ENCODE measurements at places on chromosomes 13 and 19.

GRCh38 chr13:28574617-28575142 is 79.8 kb upstream of the FLT1 start:
- DNase-seq = no peak

GRCh38 chr13:107231944-107232343 is 664.0 kb upstream of the ARGLU1 start:
- DNase-seq = no peak

DNA sequence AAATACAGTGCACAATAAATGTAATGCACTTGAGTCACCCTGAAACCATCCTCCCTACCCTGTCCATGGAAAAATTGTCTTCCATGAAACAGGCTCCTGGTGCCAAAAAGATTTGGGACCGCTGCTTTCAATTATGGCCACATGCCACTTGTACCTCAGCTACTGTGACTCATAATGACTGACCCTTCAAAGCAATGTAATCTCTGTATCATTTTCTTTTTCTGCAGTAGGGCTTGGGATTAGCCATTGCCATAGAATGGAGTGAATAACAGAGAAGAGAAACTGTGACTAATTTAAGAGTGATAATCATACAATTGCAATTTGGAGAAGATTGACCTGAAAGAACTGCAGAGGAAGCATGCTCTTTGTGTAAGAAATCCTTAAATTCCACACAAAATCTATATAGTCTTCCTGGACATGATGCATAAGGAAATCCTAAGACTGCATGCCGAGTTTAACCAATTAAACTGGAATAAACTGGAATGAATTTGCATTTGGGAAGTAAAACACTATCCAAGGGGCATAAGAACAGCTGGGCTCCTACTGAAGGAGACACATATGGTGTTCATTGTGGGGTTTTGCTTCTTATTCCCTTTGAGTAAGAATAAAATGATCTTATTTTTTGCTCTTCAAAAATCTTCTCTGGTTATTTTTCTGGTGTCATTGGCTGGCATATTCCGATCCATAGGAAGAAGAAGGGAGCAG is 59.5 kb upstream of the SLC7A1 start:
- DNase-seq = no peak

GRCh38 chr13:49690133-49690994 is 922 bp downstream of the EBPL start:
- DNase-seq = no peak

GRCh38 chr13:108083056-108083455 is 132.3 kb downstream of the LIG4 start:
- no peak for DNase-seq

- DNase-seq = no peak
Measured at GRCh38 chr13:41231786-41232185, 31.6 kb downstream of the MTRF1 start.

DNA sequence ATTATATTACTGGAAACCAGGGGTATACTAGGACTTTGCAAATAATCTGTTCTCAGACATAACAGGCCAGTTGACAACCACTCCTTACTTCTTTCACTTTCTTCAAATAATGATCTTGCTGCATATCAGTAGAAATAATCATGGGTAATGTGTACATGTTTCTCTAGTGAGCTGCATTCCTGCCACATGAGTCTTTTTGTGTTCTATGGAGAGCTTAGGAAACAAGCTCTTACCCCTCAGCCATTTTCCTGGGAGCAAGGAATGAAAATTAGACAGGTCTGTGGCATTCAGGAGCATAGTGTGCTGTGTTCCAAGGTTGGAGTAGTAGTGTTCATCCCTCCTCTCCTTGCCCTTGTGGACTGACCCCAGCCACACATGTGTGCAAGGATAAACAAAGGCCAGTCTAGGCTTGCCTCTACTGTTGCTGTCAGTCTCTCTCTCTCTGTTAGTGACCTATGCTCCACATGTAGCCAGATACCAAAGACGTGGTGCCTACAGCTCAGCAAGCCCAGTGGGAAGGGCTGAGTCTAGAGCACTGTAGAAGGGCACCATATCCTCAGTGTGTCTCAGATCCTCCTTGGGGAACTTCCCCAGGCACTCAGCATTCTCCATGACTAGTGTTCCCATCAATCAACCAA is 11.5 kb upstream of the OXGR1 start:
- DNase-seq = no peak

- DNase-seq = no peak
Measured at GRCh38 chr19:58460039-58460438, 6.8 kb upstream of the ZNF324 start.

- no peak for DNase-seq
Measured at GRCh38 chr19:43337737-43338136, 15.7 kb upstream of the CD177 start.

DNA sequence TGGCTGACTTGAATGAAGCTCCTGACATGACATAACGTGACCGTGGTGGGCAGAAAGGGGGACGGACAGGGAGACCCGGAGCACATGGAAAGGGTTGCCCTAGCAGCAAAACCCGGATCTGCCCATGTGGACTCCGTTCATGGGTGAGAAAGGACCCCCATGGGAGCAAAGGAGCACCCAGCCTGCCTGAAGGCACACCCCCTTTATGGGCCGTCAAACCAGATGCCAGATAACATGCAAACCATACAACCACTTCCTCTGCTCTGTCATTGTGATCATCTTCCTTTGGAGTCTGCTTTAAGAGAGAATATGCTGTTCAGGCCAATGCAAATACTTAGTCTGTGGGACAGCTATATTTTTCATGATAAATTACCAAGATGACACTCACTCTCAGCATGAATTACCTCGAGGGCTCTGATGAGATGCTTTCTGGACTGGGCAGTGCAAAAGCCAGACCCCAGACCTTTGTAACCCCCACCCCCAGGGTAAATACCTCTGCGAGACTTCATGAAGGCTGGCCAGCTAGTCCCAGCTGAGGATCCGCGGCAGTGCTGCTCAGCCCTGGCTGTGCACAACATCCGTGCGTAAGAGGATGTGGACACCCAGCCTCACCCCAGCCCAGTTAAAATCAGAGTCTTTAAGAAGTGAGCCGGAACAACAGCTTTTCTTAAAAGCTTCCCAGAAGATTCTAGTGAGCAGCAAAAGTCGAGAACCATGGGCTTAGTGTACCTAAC is 126.6 kb downstream of the USP12 start:
- no peak for DNase-seq

GRCh38 chr13:105272660-105273631 is 1262.5 kb downstream of the EFNB2 start:
- no peak for DNase-seq

Measured in stimulated activated CD4-positive, alpha-beta T cell treated with anti-CD3 and anti-CD28 coated beads, Interleukin-1b, Interleukin-23, amount 100 ng/mL, for 4 hours (primary cell).